Activated CD4-positive, alpha-beta T cell treated with anti-CD3 and anti-CD28 coated beads, Interleukin-2, amount 10 ng/mL, durations not matched to agents 24 days and 14 days (primary cell): ENCODE measurements at places on chromosomes 5 and 9. TPM values are rescaled to one million over a fixed set of nuclear protein-coding genes. Genes with fewer than 3 reads are reported as not detected.

Gene CMYA5
- total RNA-seq = 0.12 and 0.14 TPM in 2 replicates

Gene TMEM174
- not detected in 2 replicates for total RNA-seq

Gene IRX4
- not detected in 2 replicates for total RNA-seq

Gene TAS2R1
- total RNA-seq = not detected in 2 replicates

Gene IFNA13
- total RNA-seq = not detected in 2 replicates

Gene POMT1
- 32.8 and 34.6 TPM in 2 replicates for total RNA-seq

Gene PCDHB11
- total RNA-seq = not detected in 2 replicates

Gene PCDHA1
- total RNA-seq = not detected in 2 replicates

Gene MAML1
- 34.6 and 37.3 TPM in 2 replicates for total RNA-seq

Gene C9orf153
- 0.33 and 0.45 TPM in 2 replicates for total RNA-seq

Gene GRM6
- total RNA-seq = not detected in 2 replicates
